HFFc6 (cell line): ENCODE measurements at places on chromosomes 7 and 10.
A peak's percentile ranks its signal among the peaks of the same experiment; 100 is the strongest.

- DNase-seq, result no peak
- H3K27ac ChIP-seq, result no peak overlapping the region
- H3K4me1 ChIP-seq, result no peaks in the 10 kb centered on the region
- no peaks in the 10 kb centered on the region; the same call in 1 of the 2 replicates for H3K27me3 ChIP-seq
- H3K4me3 ChIP-seq, result no peak overlapping the region
Measured at GRCh38 chr7:50598460-50599343, 33.5 kb upstream of the DDC start.

DNA sequence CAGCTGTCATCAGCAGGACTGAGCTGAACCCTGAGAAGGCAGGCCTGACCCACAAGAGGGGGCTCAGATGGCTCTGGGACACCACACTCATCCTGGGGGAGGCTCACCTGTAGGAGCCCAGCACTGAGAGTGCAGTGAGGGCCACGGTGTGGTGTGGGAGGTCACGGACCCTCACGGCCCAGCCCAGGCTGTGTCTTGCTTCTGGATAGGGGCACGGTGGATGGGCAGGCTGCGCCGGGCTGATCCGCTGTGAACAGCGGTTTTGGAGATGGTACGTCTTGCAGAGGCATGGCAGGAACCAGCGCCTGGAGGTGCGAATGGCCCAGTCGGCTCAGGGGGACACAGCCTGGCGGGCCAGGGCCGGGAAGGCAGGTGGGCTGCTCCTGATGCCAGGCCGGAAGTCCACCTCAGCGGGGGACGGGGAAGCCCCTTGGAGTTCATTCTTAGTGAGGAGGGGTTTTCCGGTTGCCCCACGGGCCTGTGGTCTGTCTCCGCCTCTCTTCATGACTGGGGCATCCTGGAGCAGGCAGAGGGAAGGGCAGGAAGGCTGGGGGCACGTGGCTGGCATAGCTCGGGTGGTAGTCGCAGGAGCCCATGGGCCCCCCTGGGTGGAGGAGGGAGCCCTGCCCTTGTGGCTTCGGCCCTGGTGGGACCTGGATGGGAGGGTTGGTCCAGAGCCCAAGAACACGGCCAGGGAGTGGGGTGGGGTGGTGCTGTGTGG is 112.5 kb downstream of the UNCX start:
- no peaks in the 10 kb centered on the region for H3K36me3 ChIP-seq
- H3K4me1 ChIP-seq, result no peaks in the 10 kb centered on the region
- peaks cover 22% of the 10 kb centered on the region for H3K27me3 ChIP-seq
- H3K4me3 ChIP-seq, result no peak overlapping the region
- DNase-seq, result no peak

GRCh38 chr10:127878475-127879055 is 14.2 kb downstream of the CLRN3 start:
- no peak overlapping the region for H3K4me3 ChIP-seq
- H3K27ac ChIP-seq, result no peak overlapping the region
- no peaks in the 10 kb centered on the region for H3K4me1 ChIP-seq
- no peak for DNase-seq
- H3K27me3 ChIP-seq, result no peaks in the 10 kb centered on the region; the same call in none of the 2 replicates

DNA sequence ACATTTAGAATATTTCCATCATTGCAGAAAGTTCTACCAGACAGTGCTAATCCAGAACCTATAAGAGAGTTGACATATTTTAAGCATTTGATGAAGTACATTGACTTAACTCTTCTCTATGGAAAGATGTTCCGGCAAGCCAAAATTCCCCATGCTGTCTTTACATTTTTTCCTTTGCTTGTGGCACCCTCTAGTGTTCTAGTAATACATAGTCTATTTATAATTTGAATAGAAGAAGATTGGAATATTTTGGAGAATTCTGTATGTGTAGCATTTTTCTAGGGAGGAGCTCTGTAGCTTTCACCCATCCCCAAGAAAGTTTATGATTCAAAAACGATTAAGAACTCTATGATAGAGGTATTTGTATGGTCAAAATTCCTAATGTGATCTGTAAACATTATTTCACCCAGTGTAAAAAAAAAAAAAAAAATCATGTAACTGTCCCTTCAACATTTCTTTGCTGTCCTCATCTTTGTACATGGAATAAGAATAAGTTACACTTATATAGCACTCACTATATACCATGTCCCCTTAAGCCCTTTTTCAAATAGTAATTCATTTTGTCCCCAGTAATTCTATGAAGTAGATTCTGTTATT is 33.2 kb downstream of the NRF1 start:
- H3K4me1 ChIP-seq, result peaks cover 65% of the 10 kb centered on the region
- no peaks in the 10 kb centered on the region for H3K36me3 ChIP-seq
- peak; percentile 65 for DNase-seq
- H3K27ac ChIP-seq, result no peak overlapping the region
- H3K27me3 ChIP-seq, result no peaks in the 10 kb centered on the region; the same call in 1 of the 2 replicates

GRCh38 chr10:17802350-17802749 is 6.8 kb upstream of the MRC1 start:
- no peak overlapping the region for H3K27ac ChIP-seq
- H3K4me3 ChIP-seq, result no peak overlapping the region
- peaks cover 7% of the 10 kb centered on the region; the same call in 1 of the 2 replicates for H3K4me1 ChIP-seq
- no peak for DNase-seq
- H3K27me3 ChIP-seq, result no peaks in the 10 kb centered on the region; the same call in 1 of the 2 replicates

- no peaks in the 10 kb centered on the region for H3K4me1 ChIP-seq
- no peak for DNase-seq
- H3K36me3 ChIP-seq, result no peaks in the 10 kb centered on the region
- H3K27me3 ChIP-seq, result no peaks in the 10 kb centered on the region; the same call in 1 of the 2 replicates
Measured at GRCh38 chr7:112707655-112708054, 82.5 kb downstream of the TMEM168 start.

- peaks cover 23% of the 10 kb centered on the region for H3K36me3 ChIP-seq
- H3K27me3 ChIP-seq, result peaks cover 1% of the 10 kb centered on the region; the same call in 1 of the 2 replicates
- no peak overlapping the region for H3K4me3 ChIP-seq
- H3K4me1 ChIP-seq, result peaks cover 25% of the 10 kb centered on the region
- no peak overlapping the region for H3K27ac ChIP-seq
- no peak for DNase-seq
Measured at GRCh38 chr7:138579671-138580070, 119.6 kb downstream of the TRIM24 start.

GRCh38 chr7:81408728-81409127 is 361.1 kb downstream of the HGF start:
- no peak overlapping the region for H3K4me3 ChIP-seq
- H3K36me3 ChIP-seq, result peaks cover 21% of the 10 kb centered on the region
- no peak for DNase-seq
- H3K27me3 ChIP-seq, result no peaks in the 10 kb centered on the region

DNA sequence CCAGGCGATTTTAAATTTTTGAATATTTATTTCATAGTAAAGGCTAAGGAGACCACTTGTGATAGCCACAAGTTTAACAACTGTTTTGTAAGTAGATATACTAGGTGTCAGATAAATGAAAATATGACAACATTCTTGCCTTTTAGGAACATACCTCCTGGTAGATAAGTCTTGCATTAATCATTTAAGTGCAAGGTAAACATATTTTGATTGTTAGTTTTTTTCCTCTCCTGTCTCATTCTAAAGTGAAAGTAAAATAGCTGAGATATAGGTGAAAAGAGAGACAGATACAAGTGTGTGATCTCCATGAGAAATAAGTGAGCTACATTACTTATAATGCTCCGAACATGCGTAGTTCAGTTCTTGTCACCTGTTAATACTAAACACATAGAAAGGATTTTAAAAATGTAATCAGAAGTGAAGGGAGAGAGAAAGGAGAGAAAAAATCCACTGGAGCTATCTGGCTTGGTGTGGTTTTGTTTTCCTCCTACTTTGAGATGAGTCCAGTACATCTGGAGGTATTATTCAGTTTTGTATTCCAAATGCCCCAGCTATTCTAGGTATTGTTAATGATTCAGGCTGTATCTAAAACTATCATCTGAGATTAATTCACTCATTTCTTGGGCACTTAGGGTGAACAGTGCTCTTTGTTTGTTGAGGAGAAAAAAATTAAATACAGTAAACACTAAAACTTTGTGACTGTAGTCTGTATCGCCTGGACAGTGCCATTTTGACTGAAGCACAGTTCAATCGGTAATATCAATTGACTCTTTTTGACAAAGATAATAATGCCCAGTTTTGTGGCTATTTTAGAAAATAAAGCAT is 21.2 kb downstream of the GLCCI1 start:
- DNase-seq, result no peak
- peaks cover 2% of the 10 kb centered on the region; the same call in 1 of the 2 replicates for H3K27me3 ChIP-seq
- peaks cover 26% of the 10 kb centered on the region for H3K4me1 ChIP-seq
- peak overlapping the region; percentile 55 for H3K4me3 ChIP-seq
- H3K36me3 ChIP-seq, result peaks cover 23% of the 10 kb centered on the region

GRCh38 chr10:21406595-21407193 is 118.8 kb downstream of the SKIDA1 start:
- H3K4me3 ChIP-seq, result peak overlapping the region; percentile 12; the same call in 1 of the 2 replicates
- H3K27ac ChIP-seq, result peak overlapping the region; percentile 68
- H3K36me3 ChIP-seq, result 0 out of 2 replicates have a peak, but pooled peaks cover 1% of the 10 kb centered on the region
- H3K27me3 ChIP-seq, result peaks cover 6% of the 10 kb centered on the region; the same call in 1 of the 2 replicates
- peaks cover 49% of the 10 kb centered on the region for H3K4me1 ChIP-seq

- H3K4me3 ChIP-seq, result no peak overlapping the region
- no peaks in the 10 kb centered on the region for H3K36me3 ChIP-seq
- no peak overlapping the region for H3K27ac ChIP-seq
- H3K27me3 ChIP-seq, result no peaks in the 10 kb centered on the region
- no peak for DNase-seq
Measured at GRCh38 chr10:117353684-117354083, 21.6 kb downstream of the PDZD8 start.

- no peaks in the 10 kb centered on the region for H3K36me3 ChIP-seq
- H3K27ac ChIP-seq, result no peak overlapping the region
- H3K27me3 ChIP-seq, result peaks cover 9% of the 10 kb centered on the region
- no peak for DNase-seq
- no peak overlapping the region for H3K4me3 ChIP-seq
Measured at GRCh38 chr7:151999424-152000090, 25.9 kb upstream of the GALNT11 start.

- no peak overlapping the region for H3K4me3 ChIP-seq
- peaks cover 26% of the 10 kb centered on the region for H3K36me3 ChIP-seq
- no peaks in the 10 kb centered on the region for H3K27me3 ChIP-seq
- DNase-seq, result no peak
Measured at GRCh38 chr10:31902625-31903024, 26.0 kb downstream of the ARHGAP12 start.

DNA sequence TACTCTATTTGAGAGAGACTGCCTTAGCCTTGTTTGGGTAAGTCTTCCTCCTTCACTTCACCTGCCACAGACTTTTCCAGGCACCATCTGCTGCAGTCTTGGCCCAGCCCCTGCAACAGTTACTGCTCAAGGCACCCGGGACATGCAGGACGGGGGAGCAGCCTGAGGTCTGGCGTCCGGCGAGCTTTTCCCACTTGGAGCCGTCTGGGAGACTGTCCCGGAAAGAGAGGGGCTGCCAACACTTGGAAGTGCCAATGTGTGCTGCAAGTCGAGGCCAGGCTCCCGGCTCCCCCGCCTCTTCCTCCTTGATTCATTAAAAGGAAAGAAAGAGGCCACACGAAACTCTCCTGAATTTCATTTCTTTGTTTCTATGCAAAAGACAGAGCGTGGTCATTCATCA is 13.7 kb downstream of the HTRA1 start:
- peaks cover 18% of the 10 kb centered on the region for H3K4me1 ChIP-seq
- no peak overlapping the region for H3K4me3 ChIP-seq
- H3K27me3 ChIP-seq, result peaks cover 10% of the 10 kb centered on the region
- no peaks in the 10 kb centered on the region for H3K36me3 ChIP-seq

DNA sequence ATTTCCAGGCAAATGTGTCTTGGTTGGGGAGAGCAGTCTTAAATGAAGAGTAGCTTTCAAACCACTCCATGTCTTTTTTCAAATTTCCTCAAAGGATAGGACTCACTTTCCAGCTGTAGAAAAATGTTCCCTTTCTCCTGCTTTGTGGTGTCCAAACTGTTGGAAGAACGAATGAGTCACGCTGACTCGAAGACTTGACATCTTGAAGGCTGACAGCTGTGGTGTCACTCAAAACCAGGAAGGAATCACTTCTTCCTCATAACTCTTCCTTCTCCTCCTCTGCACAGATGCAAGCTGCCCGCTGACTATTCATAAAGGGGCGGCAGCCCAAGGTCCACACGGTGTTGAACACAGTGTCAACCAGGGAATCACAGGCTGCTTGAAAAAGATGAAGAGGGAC is 19.2 kb downstream of the PLA2G12B start:
- DNase-seq, result no peak
- H3K27me3 ChIP-seq, result peaks cover 12% of the 10 kb centered on the region
- no peaks in the 10 kb centered on the region for H3K36me3 ChIP-seq

GRCh38 chr7:83148776-83149175 is 13.9 kb downstream of the PCLO start:
- H3K4me1 ChIP-seq, result no peaks in the 10 kb centered on the region
- no peak overlapping the region for H3K27ac ChIP-seq
- DNase-seq, result no peak
- no peak overlapping the region for H3K4me3 ChIP-seq

- peaks cover 22% of the 10 kb centered on the region for H3K4me1 ChIP-seq
- no peaks in the 10 kb centered on the region for H3K36me3 ChIP-seq
- no peak overlapping the region for H3K4me3 ChIP-seq
Measured at GRCh38 chr7:18437101-18437500, 58.4 kb upstream of the HDAC9 start.

GRCh38 chr7:41113719-41114118 is 589.2 kb downstream of the INHBA start:
- H3K27me3 ChIP-seq, result no peaks in the 10 kb centered on the region
- no peak for DNase-seq
- H3K27ac ChIP-seq, result no peak overlapping the region
- H3K4me1 ChIP-seq, result peaks cover 30% of the 10 kb centered on the region
- no peaks in the 10 kb centered on the region for H3K36me3 ChIP-seq

- peak overlapping the region; percentile 89 for H3K27ac ChIP-seq
- peaks cover 3% of the 10 kb centered on the region; the same call in 1 of the 2 replicates for H3K27me3 ChIP-seq
- peak overlapping the region; percentile 67 for H3K4me3 ChIP-seq
- DNase-seq, result peak; percentile 97
Measured at GRCh38 chr7:75732764-75733630, 5.7 kb downstream of the HIP1 start.

GRCh38 chr7:133688483-133689239 is 435.8 kb downstream of the EXOC4 start:
- H3K36me3 ChIP-seq, result peaks cover 9% of the 10 kb centered on the region; the same call in 1 of the 2 replicates
- H3K27me3 ChIP-seq, result peaks cover 2% of the 10 kb centered on the region; the same call in 1 of the 2 replicates
- peaks cover 22% of the 10 kb centered on the region for H3K4me1 ChIP-seq

DNA sequence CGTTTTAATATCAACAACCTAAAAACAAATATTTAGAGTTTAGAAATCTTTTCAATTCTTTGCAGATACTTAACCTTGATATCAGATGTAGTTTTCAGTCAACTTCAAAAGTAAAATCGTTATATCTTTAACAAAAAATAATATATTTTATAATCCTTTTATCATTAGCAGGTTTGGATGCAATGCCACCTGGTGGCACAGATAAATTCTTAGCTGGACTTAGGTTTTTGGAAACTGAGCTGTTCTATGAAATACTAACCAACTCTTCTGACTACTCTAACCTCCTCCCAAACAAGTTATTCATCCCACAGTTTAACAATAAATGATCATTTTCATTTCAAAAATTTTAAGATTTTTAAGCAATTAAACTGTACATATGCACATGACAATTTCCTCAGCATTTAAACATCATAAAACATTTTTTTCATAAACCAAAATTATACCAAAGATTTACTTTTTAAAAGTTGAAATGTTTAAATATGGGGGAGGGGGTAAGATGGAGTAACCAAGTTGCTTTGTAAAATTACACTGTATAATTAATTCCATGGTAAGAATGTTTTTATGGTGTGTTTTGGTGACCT is 56.9 kb downstream of the HIBADH start:
- peak overlapping the region; percentile 78 for H3K4me3 ChIP-seq
- DNase-seq, result peak; percentile 68
- peaks cover 70% of the 10 kb centered on the region for H3K4me1 ChIP-seq
- peak overlapping the region; percentile 85 for H3K27ac ChIP-seq

GRCh38 chr10:70729763-70730357 is 55.3 kb downstream of the TBATA start:
- peaks cover 24% of the 10 kb centered on the region for H3K27me3 ChIP-seq
- H3K4me3 ChIP-seq, result no peak overlapping the region
- H3K27ac ChIP-seq, result no peak overlapping the region
- H3K4me1 ChIP-seq, result peaks cover 8% of the 10 kb centered on the region

- no peaks in the 10 kb centered on the region for H3K27me3 ChIP-seq
- H3K27ac ChIP-seq, result peak overlapping the region; percentile 19; the same call in 1 of the 2 replicates
- no peak overlapping the region for H3K4me3 ChIP-seq
- H3K36me3 ChIP-seq, result peaks cover 7% of the 10 kb centered on the region; the same call in 1 of the 2 replicates
Measured at GRCh38 chr10:74213571-74214162, 62.6 kb downstream of the ADK start.
